Regular cardiac myocyte (primary cell): ENCODE measurements at places on chromosomes 3 and 15. TPM values are rescaled to one million over a fixed set of nuclear protein-coding genes. Genes with fewer than 3 reads are reported as not detected.

The TMCO5A gene
- total RNA-seq, result not detected in 2 replicates

The TAGLN3 gene
- total RNA-seq, result 0.85 and 8.6 TPM in 2 replicates

The EXD1 gene
- under 0.01 TPM in 1 of 2 replicates, not detected in the other for total RNA-seq

The ANKDD1A gene
- total RNA-seq, result 0.38 and 2.3 TPM in 2 replicates

The GPR171 gene
- total RNA-seq, result 0.28 TPM in 1 of 2 replicates, not detected in the other

The AMIGO3 gene
- 0.28 TPM in 1 of 2 replicates, not detected in the other for total RNA-seq

The NEK10 gene
- 15.9 and 27.6 TPM in 2 replicates for total RNA-seq

The NR1I2 gene
- total RNA-seq, result 0.28 TPM in 1 of 2 replicates, not detected in the other

The LINGO1 gene
- 0.19 and 0.28 TPM in 2 replicates for total RNA-seq

The ZNF35 gene
- total RNA-seq, result 9.9 and 12.1 TPM in 2 replicates

The HRG gene
- not detected in 2 replicates for total RNA-seq

The MUC20 gene
- 0.28 and 0.38 TPM in 2 replicates for total RNA-seq

The DPPA2 gene
- not detected in 2 replicates for total RNA-seq

The SMCO1 gene
- 0.19 and 0.28 TPM in 2 replicates for total RNA-seq

The KIF23 gene
- total RNA-seq, result 8.5 and 60.4 TPM in 2 replicates

The SLC38A3 gene
- total RNA-seq, result not detected in 2 replicates

The FHIT gene
- total RNA-seq, result 1.7 TPM in 1 of 2 replicates, not detected in the other

The FAM43A gene
- total RNA-seq, result 33.4 and 78.9 TPM in 2 replicates

The PIGZ gene
- total RNA-seq, result 1.5 and 8.7 TPM in 2 replicates

The TGFBR2 gene
- total RNA-seq, result 113 and 252 TPM in 2 replicates

The CD96 gene
- under 0.01 TPM in 2 replicates for total RNA-seq

The IL12A gene
- 1.2 and 1.4 TPM in 2 replicates for total RNA-seq

The ABCC5 gene
- 14.4 and 25.4 TPM in 2 replicates for total RNA-seq

The OIP5 gene
- 2.3 and 14.6 TPM in 2 replicates for total RNA-seq

The GOLGA6D gene
- total RNA-seq, result under 0.01 TPM in 1 of 2 replicates, not detected in the other

The GRAMD2A gene
- 0.19 and 0.28 TPM in 2 replicates for total RNA-seq

The ANKRD63 gene
- not detected in 2 replicates for total RNA-seq

The SUSD5 gene
- total RNA-seq, result 11.3 and 20.7 TPM in 2 replicates

The TMEM266 gene
- not detected in 2 replicates for total RNA-seq

The FES gene
- 15.7 and 30.2 TPM in 2 replicates for total RNA-seq

The FBXW12 gene
- 0.28 TPM in 1 of 2 replicates, not detected in the other for total RNA-seq

The SKIL gene
- 76.5 and 84.8 TPM in 2 replicates for total RNA-seq

The CDC25A gene
- total RNA-seq, result 2.5 and 25.7 TPM in 2 replicates

The CDHR4 gene
- not detected in 2 replicates for total RNA-seq

The DZIP1L gene
- total RNA-seq, result 22.0 and 28.5 TPM in 2 replicates

The ACTR8 gene
- 29.7 and 38.1 TPM in 2 replicates for total RNA-seq

The PLAAT1 gene
- 0.56 TPM in 1 of 2 replicates, not detected in the other for total RNA-seq

The PTX3 gene
- 1,917 and 2,581 TPM in 2 replicates for total RNA-seq

The FOXB1 gene
- not detected in 2 replicates for total RNA-seq
